ENCODE measurements at places on chromosomes 12 and 14. TPM values are rescaled to one million over a fixed set of nuclear protein-coding genes. Genes with fewer than 3 reads are reported as not detected.

The SLCO1B1 gene
- total RNA-seq, result not detected

The EDDM3A gene
- total RNA-seq, result not detected

- no peak for DNase-seq
Measured at GRCh38 chr14:95727056-95727700, 13.3 kb upstream of the TCL1A start.

The KRT73 gene
- not detected for total RNA-seq

DNA sequence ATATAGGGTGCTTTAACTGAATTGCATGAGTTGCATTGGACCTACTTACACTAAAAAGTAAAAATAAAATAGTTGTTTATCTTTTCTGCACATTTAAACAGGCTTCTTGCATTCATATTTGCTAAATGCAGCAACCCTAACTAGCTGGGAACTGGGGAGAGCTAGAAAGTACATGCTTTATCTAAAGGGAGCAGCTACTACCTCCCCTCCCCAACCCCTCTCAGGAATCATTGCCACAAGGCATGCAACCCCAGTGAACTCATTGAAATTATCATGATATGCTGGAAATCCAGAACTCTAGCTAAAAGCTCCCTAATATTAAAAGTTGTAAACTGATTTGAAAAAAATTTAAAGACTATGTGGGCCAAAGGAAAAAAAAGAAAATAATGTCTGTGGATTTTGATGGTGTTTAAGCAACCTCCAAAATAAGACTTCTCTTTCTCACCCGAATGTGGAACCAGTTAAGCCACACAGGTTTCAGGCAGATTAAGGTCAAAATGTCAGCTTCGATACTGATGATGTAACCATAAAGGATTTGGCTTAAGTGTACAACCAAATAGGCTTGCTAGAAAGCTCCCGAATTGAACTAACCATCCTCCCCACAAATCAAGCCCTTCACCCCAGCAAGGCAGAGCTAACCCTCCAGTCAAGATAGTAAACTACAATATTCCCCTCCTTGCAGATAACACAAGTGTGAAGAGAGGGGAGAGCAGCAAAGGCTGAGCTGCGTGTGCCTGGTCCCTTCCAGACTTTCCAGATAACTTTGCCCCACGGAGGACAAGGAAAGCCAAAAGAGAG is 13.8 kb upstream of the POC1B start:
- DNase-seq, result no peak

DNA sequence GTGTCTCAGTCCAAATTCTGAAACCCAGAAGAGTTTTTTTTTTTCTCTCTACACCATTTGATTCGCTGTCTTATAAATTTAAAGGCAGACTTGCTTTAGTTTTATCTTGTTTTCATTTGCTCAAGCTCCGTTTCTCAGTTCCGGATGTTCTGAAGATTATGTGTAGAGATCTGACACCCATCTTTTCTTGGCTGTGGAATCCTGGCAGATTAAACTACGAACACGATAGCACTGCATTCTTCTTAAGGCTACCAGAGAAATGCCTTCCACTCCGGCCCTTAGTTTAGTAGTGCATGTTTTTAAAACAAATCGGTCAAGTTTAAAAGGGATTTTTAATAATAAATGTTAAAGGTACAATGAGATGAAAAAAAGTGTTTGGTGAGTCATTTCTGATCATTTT is 106.4 kb downstream of the LMO3 start:
- no peak for DNase-seq

- DNase-seq, result peak; percentile 18
Measured at GRCh38 chr12:18275981-18276380, 14.7 kb downstream of the PIK3C2G start.

GRCh38 chr14:104328607-104329006 is 190.2 kb downstream of the KIF26A start:
- DNase-seq, result no peak

The KERA gene
- total RNA-seq, result not detected

DNA sequence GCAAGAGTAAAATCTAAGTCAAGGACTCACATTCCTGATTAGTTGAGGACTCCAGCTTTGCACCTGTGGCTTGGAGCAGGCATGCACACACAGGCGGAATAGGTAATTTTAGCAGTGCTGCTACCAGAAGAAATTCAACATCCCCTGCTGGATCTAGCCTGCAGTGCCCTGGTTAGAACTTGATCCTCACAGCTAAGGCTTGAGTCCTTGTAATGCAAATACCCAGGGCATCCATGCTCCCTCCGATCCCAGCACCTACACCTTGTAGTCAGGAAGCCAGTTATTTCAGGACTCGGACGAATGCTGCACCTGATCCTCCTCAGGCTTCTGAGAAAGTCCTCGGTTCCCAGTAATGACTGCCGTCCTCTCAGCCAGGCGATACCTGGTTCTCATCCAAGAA is 309.0 kb upstream of the AMIGO2 start:
- no peak for DNase-seq

GRCh38 chr12:104555648-104556047 is 98.9 kb downstream of the CHST11 start:
- no peak for DNase-seq

DNA sequence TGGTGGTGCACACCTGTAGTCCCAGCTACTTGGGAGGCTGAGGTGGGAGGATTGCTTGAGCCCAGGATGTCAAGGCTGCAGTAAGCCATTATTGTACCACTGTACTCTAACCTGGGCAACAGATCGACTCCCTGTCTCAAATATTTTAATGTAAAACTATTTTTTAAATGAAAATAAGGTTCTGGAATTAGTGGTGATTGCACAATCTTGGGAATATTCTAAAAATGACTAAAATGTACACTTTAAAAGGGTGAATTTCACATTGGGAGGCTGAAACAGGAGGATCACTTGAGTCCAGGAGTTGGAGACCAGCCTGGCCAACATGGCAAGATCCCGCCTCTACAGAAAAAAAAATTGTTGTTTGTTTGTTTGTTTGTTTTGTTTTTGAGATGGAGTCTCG is 12.9 kb upstream of the TMBIM6 start:
- DNase-seq, result no peak

DNA sequence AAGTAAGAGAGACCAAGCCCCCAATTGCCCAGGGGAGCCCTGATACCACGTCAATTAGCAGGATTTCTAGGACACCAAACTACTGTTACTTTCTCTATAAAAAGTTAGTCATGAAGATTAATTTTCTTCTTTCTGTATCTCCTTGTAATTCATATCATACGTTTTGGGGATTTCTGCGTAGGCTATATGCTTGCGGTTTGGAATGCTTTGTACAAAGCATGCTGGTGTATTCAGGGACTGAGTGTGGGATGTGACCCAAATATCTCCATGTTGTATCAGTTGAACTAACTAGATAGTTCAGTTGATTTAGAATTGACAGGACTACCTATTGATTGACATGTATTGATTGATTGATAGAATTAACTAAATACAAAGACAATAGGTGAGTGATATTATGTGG is 7.7 kb downstream of the GPR33 start:
- DNase-seq, result no peak

DNA sequence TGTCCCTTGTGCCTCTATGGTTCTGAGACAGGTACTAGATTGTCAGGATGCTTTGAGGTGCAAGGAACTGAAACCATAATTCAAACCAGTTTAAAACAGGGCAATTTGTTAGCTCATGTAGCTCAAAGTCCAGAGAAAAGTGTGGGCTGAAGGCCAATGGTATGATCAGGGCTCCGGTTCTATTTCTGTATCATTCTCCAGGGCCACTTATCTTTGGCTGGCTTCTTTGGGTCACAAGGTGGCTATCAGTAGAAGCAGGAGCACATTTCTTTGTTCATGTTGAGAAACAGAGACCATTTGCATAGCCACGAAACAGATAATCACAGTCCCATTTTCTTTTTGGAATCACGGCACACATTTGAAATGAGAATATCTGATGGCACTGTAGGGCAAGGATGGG is 294.9 kb downstream of the ETNK1 start:
- no peak for DNase-seq

DNA sequence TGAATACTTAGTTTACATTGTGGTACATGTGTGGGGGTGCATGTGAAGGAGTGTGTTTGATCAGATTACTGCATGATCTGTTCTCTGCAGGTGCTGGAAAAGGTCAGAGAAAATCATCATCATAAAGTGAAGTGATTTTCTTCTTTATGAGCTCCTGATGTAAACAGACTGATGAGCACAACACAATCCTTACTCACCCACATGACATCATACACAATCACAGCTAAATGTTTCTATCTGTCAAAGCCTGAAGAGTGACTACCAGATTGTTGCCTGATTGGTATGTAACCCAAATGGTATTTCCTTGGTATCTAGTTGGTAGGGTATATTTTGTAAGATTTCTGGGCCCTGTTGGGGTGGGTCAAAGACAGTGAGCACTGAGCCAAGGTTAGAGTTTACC is 270.8 kb downstream of the FOXG1 start:
- no peak for DNase-seq
